Stimulated activated effector memory CD8-positive, alpha-beta T cell treated with anti-CD3 and anti-CD28 coated beads, Interleukin-12 subunit alpha, Interleukin-12 subunit beta, amount 100 ng/mL, for 72 hours (primary cell): ENCODE measurements at places on chromosomes 3 and 15.

DNA sequence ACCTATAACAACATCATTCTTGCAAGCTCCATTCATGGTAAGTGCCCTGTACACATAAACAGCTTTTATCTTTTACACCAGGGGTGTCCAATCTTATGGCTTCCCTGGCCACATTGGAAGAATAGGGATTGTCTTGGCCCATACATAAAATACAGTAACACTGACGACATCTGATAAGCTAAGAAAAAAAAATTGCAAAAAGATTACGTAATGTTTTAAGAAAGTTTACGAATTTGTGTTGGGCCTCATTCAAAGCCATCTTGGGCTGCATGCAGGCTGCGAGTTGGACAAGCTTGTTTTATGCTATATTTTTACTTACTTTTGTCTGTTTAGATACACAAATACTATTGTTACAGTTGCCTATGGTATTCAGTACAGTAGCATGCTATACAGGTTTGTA lies 31.6 kb downstream of the ZNF654 start:
- no peak for DNase-seq

DNA sequence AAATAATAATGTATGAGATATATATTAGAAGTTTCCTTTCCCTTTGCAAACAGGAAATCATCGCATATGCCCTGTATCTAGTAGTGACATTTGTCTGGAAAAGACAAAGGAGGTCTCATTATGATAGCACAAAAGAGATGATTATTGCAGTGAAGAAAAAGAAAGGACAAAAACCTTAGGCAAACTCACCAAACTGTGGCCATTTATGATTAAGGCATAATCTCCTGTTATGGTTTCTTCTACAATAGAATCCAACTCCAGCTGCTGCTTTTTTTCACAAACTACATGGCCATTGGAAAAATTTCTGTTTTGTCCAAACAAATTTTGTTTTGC lies 218.2 kb downstream of the ATP8B4 start:
- no peak for DNase-seq

DNA sequence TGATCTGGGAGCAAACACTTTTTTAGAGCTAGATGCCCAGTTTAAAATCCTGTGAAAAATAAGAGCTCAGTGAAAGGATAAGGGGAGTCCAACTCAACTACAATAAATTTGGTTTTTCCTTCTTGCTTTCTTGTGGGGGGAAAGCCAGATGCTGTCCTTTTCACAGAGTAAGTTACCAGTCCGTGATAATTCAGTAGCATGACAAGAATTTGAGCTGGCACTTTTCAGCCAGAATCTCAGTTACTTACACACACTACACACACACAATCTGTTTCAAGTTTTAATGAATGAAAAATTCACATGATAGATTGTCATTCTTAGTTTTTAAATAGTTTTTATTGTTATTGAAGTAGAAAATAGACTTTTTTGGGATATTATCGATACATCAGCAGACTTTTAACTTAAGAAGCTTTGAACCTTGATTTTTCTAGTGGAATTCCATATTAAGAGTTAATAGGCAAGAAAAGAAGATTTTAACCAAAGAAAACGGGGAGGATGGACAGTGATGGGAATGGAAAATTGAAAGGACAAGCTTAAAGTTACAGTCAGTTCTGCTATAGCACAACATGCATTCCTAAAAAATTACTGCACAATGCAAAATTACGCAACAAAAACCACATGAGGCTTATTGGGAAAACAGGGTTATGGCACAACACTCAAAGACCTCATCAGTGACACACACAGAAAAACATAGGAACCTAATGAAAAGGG lies 47.0 kb downstream of the PSMD6 start:
- no peak for DNase-seq

- no peak for DNase-seq
Measured at GRCh38 chr3:163809540-163809993, 1268.7 kb downstream of the SI start.

DNA sequence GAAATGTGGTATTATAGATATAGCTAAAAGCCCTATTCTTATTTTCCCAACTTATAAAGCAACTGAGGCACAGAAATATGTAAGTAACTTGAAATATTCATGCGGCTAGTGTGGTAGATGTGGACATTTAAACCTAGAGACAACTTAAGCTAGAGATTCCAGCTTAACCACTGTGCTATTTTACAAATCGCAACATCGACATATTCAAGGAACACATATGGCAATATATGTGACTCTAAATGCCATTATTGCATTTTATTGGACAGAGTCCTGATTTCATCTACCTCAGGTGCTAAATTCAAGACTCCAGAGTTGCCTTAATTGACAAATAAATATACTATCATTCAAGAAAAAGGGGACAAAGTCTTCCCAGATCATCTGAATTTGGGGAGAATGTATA lies 442.3 kb downstream of the NLGN1 start:
- no peak for DNase-seq

DNA sequence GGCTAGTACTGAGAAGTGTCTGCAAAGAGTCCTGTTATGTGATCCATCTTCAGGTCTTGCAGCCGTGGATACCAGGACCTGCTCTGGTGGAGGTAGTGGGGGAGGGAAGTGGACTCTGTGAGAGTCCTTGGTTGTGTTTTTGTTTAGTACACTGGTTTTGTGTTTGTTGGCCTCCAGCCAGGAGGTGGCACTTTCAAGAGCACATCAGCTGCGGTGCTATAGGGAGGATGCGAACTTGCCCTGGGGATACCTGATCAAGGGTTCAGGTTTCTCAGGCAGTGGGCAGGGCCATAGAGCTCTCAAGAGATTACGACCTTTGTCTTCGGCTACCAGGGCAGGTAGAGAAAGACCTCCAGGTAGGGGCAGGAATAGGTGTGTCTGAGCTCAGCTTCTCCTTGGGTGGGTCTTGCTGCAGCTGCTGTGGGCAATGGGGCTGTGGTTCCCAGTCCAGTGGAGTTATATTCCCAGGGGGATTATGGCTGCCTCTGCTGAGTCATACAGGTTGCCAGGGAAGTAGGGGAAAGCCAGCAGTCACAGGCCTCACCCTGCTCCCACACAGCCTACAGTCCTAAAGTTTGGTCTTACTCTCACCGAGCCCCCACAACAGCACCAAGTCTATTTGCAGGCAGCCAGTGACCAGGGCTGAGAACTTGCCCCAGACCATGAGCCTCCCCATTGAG lies 132.8 kb upstream of the NPHP3 start:
- DNase-seq: no peak

DNA sequence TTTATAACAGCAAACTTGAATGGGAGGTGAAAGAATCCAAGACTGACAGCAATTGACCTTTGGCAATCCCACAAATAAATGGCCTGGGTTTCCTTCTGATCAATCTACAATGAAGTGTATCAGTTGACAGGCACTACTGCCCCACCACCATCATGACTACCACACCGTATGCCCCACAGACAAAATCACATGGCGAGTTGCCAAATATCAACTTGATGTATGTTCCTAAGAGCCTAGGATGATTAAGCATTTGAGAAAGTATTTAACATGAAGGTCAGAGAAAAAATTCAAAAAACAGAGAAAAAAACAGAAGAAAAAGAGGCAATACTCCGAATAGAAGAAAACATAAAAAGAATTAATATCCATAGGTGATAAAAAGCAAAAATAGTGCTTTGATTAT lies 215.9 kb upstream of the STAC start:
- no peak for DNase-seq

GRCh38 chr3:64207289-64208080 lies 17.8 kb downstream of the PRICKLE2 start:
- no peak for DNase-seq

GRCh38 chr3:14092464-14092863 lies 32.2 kb downstream of the CHCHD4 start:
- DNase-seq: no peak

GRCh38 chr3:72537448-72537847 lies 310.8 kb downstream of the SHQ1 start:
- no peak for DNase-seq

DNA sequence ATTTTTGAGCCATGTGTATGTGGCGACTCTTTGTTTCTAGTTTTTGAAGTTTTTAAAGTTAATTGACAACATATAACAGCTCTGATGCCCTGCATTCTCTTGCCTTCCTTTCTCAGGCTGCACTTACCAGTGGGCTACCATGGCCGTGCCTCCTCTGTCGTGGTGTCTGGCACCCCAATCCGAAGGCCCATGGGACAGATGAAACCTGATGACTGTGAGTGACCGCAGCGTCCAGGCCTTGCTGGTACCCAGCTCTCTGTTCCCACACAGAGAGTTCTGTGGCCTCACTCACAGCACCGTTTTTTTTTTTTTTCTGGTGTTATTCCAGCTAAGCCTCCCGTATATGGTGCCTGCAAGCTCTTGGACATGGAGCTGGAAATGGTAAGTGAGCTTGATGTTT lies 15.1 kb downstream of the FAH start:
- DNase-seq: no peak

DNA sequence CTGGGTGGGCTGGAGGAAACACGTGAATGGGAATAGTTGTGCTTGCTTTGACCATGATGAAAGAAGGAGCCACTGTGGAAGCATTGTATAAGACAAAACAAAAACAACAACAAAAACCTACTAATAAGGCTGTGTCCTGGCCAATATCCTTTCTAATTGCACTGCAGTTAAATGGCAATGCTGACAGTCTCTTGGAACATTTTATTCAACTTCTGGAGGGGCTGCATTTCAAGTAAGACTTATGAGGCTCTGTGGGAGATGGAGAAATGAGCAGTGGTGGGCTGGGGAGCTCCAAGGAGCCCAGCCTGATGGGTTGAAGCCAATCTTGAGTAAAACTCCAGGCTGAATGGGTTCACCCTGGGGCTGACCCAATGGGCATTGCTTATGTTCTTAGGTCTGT lies 99.8 kb upstream of the ROPN1 start:
- DNase-seq: no peak

- DNase-seq: no peak
Measured at GRCh38 chr3:80307844-80308243, 540.0 kb upstream of the ROBO1 start.

DNA sequence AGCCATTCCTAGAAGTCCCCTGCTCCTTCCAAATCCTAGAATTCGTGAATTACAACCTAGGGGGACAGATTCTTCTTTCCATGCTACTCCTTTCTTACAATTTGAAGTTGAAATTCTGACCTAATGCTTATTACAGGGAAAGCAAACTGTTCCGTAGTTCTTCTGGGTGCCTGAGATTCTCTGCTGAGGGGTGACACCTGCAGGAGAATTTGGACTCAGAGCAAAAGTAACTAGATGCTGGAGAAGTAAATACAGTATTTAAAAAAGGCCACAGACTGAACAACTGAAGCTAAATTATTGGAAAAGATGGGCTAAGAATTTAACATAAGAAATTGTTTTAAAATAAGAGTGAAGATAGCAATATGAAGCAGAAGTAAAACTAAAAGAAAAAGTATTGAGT lies 37.9 kb downstream of the ACAD9 start:
- DNase-seq: no peak

DNA sequence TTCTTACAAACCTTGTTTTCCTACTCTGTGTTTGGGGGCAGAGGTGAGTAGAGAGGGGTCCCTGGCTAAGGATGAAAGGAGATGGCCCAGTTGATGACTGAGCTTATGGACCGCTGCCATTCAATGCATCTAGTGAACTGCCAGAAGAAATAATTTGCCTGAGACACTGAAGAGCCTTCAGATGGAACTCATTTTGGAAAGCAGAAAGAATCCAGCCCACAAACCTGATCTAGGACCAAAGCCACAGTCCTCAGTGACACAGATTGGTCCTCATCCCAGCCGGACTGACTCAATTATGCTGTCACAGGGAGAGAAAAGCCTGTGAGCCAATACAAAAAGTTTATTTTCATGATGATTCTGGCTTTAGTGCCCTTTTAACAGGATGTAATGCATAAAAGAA lies 82.7 kb downstream of the CD47 start:
- no peak for DNase-seq

- DNase-seq: no peak
Measured at GRCh38 chr15:71788646-71789579, 21.4 kb upstream of the NR2E3 start.

DNA sequence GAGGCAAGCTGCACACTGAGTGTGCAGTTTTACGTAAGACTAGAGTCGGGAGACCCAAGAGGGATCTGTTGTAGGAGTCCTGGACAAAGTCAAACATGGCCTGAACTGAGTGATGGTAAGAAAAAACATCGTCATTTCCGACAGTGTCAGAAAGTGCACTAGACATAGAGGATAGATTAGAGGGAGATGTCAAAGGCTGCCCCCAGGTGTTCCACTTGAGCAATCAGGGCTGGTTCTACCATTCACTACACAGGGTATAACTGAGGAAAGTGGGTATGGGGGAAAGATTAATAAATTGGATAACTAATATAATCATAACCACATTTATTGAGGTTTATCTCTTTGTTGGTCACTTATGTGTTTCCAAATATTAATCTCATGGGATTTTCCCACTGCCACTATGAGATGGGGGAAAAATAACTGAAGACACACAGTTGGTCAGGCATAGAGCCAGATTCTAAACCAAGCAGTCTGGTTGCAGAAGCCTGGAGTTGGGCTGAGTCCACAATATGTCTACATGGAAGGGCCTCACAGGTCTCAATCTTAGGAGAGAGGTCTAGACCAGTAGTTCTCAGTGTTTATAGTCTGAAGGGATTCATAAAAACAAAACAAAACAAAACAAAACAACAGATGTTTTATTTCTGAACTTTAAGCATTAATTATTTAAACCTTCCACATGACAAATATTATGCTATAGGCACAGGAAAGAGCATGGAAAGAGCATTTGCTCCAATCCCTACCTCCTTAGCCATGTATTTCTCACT lies 766.5 kb downstream of the NTRK3 start:
- DNase-seq: no peak

DNA sequence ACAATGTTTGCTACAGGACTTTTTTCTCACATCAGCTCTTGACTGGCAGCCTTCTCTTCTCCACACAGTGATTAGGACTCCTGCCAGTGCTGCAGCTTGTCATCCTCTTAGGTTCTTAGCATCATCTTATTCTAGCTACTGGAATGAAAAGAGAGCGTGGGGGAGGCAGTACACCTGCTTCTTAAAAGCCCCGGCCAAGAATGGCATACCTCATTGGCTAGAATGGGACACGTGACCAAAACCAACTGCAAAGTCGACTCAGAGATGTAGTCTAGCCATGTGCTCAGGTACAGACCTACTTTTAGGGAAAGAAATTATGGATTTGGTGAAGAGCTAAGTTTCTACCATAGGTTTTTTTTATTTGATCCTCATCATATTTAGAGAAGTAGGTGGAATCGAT lies 44.1 kb downstream of the RARB start:
- no peak for DNase-seq

GRCh38 chr3:179046497-179047353 lies 24.9 kb downstream of the ZMAT3 start:
- DNase-seq: no peak
